Caki2 (cell line): ENCODE measurements at places on chromosomes 3 and 15.
A peak's percentile ranks its signal among the peaks of the same experiment; 100 is the strongest.

GRCh38 chr3:71725271-71725991, at the start of gene EIF4E3:
Gene EIF4E3 (minus strand): TSS chr3:71725402. CDS start chr3:71725367, 35 bp downstream.
- DNase-seq, result no peak

DNA sequence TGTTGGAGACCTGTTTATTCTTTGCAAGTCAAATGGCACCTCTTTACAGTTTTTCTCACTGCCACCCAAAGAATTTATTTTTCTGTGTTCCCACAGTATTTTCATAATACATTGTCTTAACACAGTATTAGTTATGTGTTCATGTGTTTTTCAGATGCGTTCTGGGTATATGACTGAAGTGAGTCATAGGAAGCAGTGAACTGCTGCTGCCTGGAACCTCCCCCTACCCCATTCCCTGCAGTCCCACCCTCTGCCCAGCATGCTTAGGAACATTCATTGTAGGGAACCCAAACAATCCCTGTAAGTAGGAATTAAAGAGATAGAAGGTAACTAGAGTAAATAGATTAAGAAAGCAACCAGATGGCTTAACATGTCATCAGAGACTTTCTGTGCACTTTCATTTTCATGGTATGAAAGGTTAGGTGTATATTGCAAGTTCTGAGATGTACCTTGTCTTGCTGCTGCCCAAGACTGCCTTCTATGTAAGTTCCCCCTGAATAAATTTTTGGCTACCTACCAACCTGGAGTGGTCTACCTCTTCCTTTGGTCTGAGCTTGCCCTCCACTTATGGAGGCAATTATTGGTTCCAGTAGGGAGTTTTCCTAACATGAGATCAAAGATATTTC, 21.9 kb upstream of the SQOR start:
- no peak for DNase-seq

DNA sequence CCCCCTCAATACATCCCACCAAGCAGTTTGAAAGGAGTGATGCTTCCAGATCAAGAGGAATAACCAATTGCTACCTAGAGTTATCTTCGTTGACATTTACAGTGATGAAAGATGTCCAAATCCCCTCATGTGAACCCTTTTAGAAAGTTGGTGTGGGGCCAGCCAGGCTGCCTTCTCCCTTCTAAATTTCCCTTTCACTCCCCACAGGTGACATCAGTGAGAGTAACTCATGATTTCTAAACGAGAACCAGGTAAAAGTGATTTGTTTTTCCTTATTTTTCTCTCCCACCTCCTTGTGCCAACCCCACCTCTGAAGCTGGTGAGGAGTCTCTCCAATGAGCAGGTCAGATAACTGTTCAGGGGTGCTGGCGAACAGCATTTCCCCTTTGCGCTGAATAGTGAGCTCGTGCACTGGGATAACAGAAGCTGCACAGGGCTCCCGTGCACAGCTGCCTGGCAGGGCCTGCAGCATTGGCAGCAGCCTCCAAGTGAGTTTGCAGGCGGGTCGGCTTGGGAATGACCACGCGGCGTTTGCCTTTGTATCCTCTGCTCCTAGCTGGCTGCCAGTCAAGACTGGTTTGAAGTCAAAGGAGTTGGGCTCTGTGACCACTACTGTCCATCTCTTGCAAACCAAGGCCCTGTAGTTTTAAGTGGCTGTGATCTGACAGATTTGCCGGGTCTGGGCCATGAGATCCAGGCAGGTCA, 70.2 kb upstream of the CORO2B start:
- DNase-seq, result no peak

DNA sequence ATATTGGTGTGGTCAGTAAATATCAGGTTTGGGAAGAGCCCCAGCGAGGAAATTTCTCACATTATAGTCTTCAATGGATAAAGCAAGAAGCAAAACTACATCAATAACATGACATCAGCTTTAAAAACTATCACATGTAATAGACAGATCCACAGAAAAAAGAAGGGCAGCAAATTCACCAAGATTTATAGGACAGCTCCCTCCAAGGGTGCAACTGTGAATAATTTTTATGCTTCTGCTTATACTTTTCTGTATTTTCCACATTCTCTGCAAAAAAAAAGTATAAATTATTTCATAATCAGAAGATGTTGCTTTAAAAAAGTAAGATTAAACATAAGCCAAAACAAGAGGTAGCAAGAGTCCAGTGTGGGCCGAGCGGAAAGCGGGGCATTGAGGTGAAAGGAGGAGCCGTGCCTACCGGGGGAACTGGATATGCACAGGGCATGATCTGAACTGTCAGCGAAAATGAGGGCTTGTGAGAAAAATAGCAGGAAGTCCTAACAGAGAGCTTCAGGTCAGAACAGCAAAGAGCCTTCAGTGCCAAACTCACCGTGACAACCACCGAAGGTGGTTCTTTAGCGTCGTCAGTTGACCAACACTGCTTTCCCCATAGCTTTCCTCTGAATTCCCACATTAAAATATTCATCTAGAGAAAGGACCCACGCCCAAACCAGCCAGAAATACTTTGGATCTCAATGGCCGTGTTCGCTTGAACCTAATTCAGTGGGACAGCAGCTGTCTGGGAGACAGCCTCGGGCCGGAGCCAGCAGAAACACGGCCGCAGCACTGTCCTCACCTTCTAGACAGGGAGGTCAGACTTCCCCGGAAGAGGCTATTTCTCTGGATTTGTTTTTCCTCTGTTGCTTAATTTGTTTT, 59.8 kb downstream of the FAM174B start:
- no peak for DNase-seq

DNA sequence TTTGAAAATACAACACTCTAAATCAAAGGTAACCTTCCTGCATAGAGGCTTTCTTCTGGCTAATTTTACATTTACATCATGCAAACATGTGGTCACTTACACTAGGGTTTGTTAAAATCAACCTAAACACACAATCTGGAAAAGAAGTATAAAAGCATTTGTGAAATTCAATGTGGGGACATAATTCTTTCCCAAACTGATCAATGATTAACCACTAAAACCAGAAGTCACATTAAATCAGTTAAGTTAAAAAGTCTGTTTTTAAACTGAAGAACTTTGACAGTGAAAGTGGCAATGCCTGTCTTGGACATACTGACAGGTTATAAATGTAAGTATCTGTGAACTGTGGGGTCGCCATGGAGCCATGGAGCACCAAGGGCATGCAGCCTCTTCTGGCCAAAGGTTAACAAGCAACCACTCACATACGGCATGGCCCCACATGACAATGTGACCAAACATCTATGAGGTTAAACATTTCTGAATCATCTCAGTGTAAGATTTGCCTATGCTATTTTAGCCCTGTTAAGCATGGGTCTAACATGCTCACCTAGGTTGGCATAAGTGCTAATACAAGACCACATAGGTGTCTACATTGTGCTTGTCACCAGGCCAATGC, 278.2 kb downstream of the CTNNB1 start:
- peak; percentile 4 for DNase-seq

DNA sequence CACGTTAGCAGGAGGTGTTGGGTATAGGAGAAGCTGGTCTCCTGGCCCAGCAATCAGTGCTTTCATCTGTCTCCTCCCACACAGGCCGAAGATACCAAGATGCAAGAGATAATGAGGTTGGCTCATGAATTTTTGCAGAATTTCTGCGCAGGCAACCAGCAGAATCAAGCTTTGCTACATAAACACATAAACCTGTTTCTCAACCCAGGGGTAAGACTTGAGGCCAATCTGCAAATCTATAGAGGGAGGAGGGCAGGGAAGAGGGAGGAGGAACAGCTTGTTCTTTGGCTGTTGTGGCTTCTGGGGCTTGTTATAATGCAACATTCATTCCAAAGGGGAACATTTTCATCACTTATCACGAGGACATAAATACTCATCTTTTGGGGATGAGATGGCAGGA, 195.3 kb downstream of the ITPR1 start:
- DNase-seq, result no peak

- no peak for DNase-seq
Measured at GRCh38 chr3:12175137-12175593, 16.5 kb upstream of the TIMP4 start.

- no peak for DNase-seq
Measured at GRCh38 chr15:39934397-39935071, 619 bp downstream of the EIF2AK4 start.

DNA sequence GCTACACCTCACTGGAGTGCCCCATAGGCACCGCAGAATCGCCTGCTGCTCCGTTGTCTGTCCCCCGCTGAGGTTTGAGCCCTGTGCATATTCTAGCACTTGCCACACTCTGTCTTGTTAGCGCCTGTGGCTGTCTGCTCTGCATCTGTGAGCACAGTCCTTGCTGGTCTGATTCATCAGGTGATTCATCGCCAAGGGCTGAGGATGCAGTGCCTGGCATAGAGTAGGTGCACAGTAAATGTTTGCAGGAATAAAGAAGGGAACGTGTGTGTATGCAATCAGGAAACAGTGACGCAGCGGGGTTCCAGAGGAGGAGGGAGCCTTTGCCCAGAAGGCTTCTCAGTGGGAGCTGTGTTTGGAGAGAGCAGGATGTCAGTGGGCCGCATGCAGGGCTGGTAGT, 124.0 kb upstream of the PLXNA1 start:
- DNase-seq, result peak; percentile 76

- DNase-seq, result no peak
Measured at GRCh38 chr3:4693620-4694019, 200.5 kb downstream of the ITPR1 start.
